ENCODE measurements at places on chromosomes 3 and 15.

GRCh38 chr3:105731686-105732085, 137.1 kb downstream of the CBLB start:
- DNase-seq = no peak

- no peak for DNase-seq
Observed at GRCh38 chr3:28590860-28591259, 242.2 kb upstream of the AZI2 start.

DNA sequence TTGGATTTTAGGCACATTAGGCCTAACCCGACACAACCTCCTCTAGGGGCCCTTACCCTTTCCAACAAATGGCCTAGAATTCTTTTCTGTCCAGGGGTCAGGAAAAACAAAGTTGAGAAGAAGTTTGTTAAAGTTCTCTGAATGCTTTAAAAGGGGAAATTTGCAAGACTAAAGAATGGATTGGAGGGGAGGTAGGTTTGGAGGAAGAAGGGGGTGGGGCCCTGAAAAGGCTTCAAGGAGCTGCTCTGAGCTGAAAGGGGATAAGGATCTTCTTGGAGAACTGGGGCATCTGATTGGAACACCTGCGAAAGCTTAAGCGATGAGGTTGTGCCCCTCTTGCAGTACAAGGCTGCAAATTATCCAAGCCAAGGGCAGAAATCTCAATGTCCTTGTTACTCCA, 3.9 kb upstream of the SENP2 start:
- no peak for DNase-seq

- no peak for DNase-seq
Observed at GRCh38 chr3:156728267-156728985, 54.0 kb downstream of the TIPARP start.

DNA sequence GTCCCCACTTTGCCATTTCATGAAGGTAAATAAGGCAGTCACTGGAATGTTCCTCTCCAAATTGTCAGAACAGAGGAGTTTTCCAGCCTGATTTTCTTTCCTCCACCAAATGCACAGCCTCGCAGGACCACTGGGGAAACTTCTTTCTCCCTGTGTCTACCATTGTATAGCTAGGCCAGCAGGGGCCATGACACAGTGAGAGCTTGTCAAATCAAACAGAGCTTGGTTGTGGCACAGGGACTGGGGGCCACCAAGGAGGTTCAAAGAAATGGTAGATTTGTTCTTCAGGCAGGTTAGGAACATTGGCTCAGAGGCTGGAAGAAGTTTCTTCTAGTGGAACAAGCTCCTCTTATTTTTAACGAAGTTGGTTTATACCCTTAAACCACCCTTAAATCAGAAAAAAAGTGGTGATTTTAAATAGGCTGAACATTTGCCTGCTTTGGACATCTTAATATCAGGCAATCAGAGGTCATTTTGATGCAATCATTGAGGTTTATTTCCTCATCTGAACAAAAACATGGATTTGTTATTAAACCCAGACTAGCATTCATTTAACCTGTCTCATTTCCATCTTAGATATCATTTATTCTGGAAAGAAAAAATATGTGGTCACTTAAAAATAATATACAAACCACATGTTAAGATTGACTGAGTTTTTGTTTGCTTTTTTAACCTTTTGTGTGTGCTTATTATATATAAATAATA, 105.6 kb downstream of the GTPBP8 start:
- DNase-seq = no peak

GRCh38 chr3:119497820-119498185, 544 bp upstream of the TIMMDC1 start:
- DNase-seq = no peak

DNA sequence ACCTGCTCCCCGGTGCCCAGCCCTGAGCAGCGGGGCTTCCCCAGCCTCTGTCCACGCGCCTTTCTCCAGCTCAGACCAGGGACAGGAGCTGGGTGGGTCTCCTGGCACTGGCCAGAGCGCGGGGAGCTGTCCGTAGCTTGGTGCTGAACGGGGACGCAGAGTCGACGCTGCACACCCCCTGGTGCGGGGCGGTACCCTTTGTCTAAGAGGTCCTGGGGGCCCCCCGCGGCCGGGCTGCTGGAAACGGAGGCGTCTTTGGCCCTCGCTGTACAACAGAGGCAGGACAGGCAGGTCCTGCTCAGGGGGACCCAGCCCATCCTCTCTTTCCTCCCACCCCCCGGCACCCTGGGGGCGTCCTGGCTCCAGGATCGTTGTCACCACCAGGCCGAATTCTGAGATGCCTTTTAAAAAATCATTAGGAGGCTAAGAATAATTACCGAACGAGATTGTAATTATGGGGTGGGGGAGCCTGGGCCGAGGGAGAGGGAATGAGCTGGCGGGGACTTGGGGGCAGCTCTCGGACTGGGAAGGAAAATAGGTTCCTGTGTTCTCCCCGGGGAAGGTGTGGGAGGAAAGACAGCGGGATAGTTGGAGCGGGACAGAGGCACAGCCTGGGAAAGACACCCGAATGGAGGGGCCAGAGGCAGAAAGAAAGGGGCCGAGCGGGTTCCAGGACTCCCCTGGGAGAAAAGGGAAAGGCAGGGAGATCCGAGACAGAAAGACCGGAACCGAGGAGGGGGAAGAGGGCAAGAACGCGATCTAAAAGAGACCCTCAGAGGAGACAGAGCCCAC, 4.1 kb upstream of the SKOR1 start:
- DNase-seq = no peak

GRCh38 chr3:107956991-107957900, 133.6 kb downstream of the CD47 start:
- DNase-seq = no peak

DNA sequence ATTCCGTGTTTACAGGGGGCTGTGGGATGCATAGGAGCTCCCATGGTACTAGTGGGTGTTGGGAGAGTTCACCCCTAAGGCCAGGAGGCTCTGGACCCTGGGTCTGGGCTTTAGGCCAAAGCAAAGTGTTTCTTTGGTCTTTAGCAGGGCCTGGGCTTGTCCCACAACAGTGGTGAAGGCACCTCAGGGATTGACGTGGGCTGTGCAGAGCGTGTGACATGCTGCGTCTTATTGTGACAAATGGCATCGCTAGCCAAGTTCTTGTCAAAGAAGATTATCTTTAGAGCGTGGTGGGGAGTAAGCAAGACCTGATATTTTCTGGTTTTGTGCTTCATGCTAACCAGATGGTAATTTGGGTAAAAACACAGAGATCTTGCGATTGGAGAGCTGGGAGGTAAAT, 170.1 kb downstream of the APBA2 start:
- DNase-seq = no peak

- no peak for DNase-seq
Observed at GRCh38 chr3:16300307-16300706, 35.3 kb downstream of the OXNAD1 start.

DNA sequence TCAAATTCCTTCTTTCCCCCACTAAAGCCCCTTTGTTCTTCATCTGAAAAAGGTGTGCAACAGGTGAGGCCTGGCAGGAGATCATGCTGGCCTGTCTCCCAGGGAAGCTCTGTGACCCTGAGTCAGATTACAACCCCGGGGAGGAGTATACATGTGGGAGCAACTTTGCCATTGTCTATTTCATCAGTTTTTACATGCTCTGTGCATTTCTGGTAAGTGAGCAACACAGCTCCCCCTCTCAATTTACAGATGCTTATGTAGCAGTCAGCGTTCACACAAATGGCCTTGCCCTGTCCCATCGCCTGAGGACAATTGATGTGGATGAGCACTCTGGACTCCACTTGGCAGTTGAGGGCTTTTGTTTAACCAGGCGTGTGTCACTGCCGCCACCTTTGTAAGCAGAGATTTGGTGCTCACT, 70.4 kb downstream of the CHDH start:
- no peak for DNase-seq

DNA sequence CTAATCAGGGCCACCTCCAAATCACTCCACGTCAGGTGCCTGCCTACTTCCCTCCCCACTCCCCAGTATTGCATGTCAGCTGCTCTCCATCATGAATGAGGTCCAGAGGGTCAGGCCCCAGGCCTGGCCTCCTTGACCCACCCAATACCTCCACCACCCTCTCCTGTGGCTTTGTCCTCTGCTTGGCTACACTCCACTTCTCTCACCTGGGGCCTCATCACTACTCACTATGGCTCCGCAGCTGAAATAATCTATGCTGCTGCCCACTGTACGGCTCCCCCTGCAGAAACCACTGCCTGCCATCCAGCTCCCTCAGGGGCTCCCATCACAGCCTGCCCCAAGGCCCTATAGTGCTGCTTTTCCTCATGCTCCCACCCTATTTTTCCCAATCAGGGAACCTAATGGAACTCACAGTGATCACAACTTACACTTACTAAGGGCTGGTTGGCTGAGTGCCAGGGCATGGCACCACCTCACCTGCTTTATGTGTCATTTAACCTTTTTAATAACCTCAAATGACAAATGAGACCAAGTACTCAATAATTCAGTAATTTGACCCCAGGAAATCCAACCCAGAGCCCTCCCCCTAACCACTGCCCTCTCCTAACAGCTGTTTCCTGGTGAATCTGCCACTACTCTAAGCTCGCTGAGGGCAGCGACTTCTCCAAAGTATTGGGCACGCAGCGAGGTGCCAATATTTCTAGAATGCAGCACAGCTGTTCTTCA, 2.3 kb downstream of the GORASP1 start:
- DNase-seq = no peak

DNA sequence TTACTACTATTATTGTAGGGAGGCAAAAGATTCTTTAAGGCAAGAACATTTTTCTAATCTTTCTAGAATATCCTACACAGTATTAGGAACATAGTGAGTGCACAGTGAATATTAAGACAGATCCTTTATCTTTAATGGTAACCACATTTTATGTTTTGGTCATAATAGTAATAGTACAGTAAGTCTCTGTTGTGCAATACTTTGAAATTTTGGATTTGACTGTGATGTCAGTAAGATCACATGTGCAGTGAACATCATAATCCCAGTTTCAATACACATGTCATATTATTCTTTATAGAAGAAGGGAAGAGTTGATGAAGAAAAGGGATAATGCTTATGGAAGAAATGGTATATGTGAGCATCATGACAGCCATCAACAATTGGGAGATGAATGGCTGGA, 10.7 kb downstream of the STT3B start:
- DNase-seq = no peak

DNA sequence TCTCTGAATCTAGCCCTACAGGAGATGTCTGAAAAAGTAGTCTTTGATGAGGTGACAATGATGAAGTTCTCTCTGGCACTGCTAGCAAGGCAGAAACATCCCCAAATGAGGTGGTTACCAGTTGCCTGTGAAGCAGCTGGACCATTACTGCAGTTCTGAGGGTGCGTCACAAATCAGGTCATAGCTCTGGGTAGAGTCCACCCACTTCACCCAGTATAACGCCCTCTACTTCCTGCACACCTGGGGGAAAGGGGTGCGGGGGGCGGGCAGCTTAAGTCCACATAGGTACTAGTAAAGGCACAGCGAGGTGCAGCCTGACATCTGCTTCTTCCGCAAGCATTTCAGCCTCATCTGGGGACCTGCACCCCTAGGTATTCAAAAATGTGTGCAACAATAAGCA, 13.4 kb upstream of the SATB1 start:
- peak; percentile 2 for DNase-seq

- DNase-seq = no peak
Observed at GRCh38 chr15:44736181-44736765, at the start of gene TRIM69. Gene TRIM69, plus strand, starts transcription at chr15:44736528. Its CDS starts 177 bp downstream, at chr15:44736705.

- no peak for DNase-seq
Observed at GRCh38 chr15:83380059-83380458, 67.1 kb upstream of the SH3GL3 start.

GRCh38 chr3:47612178-47612577, 33.5 kb upstream of the CSPG5 start:
- DNase-seq = no peak

- DNase-seq = no peak
Observed at GRCh38 chr3:141444586-141445285, 42.1 kb upstream of the RASA2 start.

DNA sequence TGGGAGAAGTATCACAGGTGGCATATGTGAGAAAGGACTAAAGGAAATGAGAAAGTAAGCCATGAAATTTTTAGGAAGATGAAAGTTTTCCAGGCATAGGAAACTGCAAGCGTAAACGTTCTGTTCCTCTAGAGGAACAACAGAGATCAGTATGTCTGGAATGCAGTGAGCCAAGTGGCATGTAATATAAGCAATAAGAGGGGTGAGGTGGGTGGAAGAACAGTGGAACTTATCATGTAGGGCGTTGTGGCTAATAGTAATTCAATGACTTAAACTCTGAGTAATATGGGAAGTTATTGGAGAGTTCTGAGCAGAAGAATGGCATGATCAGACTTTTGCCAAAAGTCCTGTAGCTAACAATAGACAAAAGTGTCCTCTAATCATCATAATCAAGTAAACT, 902.9 kb downstream of the EPHA3 start:
- no peak for DNase-seq

DNA sequence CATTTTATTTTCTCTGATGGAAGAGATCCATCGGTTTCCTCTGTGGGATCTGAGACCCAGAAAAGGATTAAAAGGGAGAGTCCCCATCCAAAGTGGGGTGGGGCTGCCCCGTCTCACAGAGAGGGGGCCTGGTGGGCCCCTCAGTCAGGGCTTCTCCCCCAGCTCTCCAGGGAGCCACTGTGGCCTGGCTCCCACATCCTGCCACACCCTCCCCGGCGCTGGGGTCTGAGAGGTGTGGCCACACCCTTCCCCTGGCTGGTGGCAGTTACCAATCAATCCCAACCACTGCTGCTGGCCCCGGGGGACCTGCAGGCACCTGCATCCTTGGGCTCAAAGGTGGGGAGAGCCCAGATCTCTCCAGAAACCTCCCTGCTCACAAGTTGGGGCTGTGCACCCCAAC, 161.8 kb upstream of the IQSEC1 start:
- no peak for DNase-seq

DNA sequence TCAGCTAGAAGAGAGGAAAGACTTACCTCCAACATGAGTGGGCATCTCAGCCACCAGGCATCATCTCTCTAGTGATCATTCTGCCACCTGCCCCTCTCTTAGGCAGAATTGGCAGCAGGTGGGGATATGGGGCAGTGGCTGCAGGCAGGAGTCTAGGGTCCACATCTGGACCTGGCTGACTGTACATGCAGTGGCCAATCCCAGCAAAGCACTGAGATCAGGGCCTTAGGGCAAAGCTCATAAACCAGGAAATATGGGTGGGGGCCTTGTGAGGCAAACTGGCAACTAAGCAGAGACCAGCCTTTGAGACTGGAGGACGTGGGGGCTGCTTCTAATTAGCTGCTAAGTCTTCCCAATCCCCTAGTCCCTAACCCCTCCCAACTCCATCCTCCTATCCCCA, 12.9 kb downstream of the POMGNT2 start:
- no peak for DNase-seq

- no peak for DNase-seq
Observed at GRCh38 chr15:43095708-43096347, 10.0 kb downstream of the UBR1 start.

GRCh38 chr3:4833471-4833870, 145.8 kb upstream of the BHLHE40 start:
- DNase-seq = no peak

GRCh38 chr3:184387174-184387714, 7.4 kb downstream of the CHRD start:
- no peak for DNase-seq
